Endothelial cell (in vitro differentiated cells): ENCODE measurements at places on chromosomes 6 and 20. TPM values are rescaled to one million over a fixed set of nuclear protein-coding genes. Genes with fewer than 3 reads are reported as not detected.

The TXLNB gene
- total RNA-seq = 0.41 TPM

The WFDC2 gene
- total RNA-seq = 4.6 TPM

DNA sequence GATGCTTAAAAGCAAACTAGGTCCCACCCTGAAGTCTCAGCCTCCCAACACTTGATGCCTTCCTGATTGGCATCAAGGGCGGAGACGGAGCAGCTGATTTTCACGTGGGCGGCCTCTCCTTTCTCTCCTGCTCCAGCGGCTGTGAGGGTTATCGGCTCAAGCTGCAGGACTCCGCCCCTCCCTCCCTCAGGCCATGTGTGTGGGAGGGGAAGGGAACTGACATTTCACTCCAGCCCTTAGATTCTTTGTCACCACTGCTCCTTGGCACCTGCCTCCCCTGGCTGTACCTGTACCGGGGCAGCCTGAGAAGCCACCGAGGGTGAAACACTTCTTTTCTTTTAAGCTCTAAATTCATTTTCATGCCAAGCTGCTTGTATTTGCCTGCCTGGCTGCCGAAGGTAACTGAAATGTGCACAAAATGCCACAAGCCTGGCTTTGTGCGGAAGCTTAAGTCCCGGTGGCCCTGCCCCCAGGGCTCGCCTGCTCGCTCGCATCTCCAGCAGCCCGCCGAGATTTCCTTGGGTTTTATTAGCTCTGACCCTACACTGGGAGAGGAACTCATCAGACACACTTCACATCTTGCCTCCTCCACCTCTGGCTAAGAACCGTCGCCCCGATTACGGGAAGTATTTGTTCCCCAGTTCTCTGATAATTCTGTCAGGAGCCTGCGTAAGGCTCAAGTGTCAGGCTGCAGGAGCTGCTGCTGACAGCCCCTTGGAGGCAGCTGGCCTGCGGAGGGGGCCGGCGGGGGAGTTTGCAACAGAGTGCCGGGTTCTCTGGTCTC lies 9.6 kb upstream of the CPNE5 start:
- peak; percentile 49 for DNase-seq
- no peak overlapping the region for H3K4me3 ChIP-seq
- peaks cover 6% of the 10 kb centered on the region for H3K27me3 ChIP-seq
- peaks cover 13% of the 10 kb centered on the region for H3K36me3 ChIP-seq
- H3K27ac ChIP-seq = no peak overlapping the region
- peaks cover 32% of the 10 kb centered on the region for H3K4me1 ChIP-seq

GRCh38 chr20:33843854-33844253 lies 32.7 kb downstream of the CHMP4B start:
- H3K4me1 ChIP-seq = peaks cover 74% of the 10 kb centered on the region
- peaks cover 2% of the 10 kb centered on the region for H3K27me3 ChIP-seq
- no peak for DNase-seq
- H3K27ac ChIP-seq = peak overlapping the region; percentile 80
- H3K4me3 ChIP-seq = peak overlapping the region; percentile 58

GRCh38 chr6:142932889-142933288 lies 12.1 kb downstream of the HIVEP2 start:
- H3K4me1 ChIP-seq = peaks cover 21% of the 10 kb centered on the region
- peaks cover 2% of the 10 kb centered on the region for H3K27me3 ChIP-seq
- H3K4me3 ChIP-seq = no peak overlapping the region
- no peak for DNase-seq

DNA sequence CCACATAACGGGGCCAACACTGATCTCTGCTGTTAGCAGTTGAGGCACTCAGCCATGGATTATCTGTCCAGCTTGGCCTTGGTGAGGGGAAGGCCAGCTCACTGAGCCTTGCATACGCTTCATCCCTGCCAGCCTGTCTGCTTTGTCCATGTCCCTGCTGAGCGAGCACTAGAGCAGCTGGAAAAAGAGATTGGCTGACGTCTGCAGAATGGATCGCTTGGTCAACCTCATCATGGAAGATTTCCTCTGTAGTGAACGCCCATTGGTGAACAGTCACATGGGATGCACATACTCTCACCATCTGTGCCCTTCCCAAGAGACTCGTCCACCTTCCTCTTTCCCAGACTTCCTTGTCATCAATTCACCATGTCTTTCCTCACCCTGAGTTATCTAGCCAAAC lies 26.9 kb downstream of the MUC22 start:
- H3K36me3 ChIP-seq = no peaks in the 10 kb centered on the region
- H3K27ac ChIP-seq = no peak overlapping the region
- DNase-seq = no peak
- peaks cover 2% of the 10 kb centered on the region for H3K4me1 ChIP-seq

DNA sequence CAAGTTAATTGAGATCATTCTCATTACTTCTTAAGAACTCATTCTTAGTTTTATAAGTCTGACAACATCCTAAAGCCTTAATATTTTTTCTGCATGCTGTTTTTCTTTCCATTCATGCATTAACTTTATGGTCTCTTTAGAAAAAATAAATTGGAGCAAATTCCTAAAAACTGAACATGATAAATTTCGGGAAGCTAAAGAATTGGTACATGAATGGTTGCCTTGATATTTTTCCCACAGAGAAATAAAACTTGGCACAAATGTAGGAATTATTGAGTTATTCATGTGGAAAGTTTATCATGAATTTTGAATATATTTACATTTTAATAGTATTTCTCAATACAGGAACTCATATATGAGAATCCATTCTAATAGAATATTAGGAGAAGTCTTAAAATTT lies 115.9 kb downstream of the BMP5 start:
- H3K27me3 ChIP-seq = no peaks in the 10 kb centered on the region
- no peaks in the 10 kb centered on the region for H3K4me1 ChIP-seq
- no peaks in the 10 kb centered on the region for H3K36me3 ChIP-seq
